Endothelial cell of umbilical vein (primary cell): ENCODE measurements at places on chromosomes 12 and 14.

DNA sequence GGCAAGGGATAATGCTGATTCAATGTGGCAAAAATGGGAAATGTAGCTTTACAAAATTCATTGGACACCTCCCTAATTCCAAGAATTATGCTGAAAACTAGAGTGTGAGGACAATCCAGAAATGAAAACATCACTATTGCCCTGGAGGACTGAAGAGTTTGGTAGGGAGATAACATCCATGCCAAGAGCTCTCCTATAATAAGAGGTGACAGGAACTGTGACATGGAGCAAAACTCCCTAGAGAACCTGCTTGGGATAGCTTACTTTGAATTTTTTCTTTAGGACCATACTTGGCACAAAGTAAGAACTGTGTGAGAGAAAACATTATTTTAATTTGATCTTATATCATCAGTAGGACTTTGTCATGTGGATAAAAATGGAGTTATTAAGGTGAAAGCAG, 48.9 kb downstream of the STON2 start:
- no peaks in the 10 kb centered on the region for H3K36me3 ChIP-seq
- H3K27ac ChIP-seq: no peak overlapping the region
- no peak overlapping the region for H3K4me3 ChIP-seq

GRCh38 chr12:132713123-132713522, 2.5 kb downstream of the PGAM5 start:
- no peaks in the 10 kb centered on the region for H3K27me3 ChIP-seq
- peaks cover 5% of the 10 kb centered on the region for H3K4me1 ChIP-seq
- H3K4me3 ChIP-seq: no peak overlapping the region
- DNase-seq: no peak

GRCh38 chr12:32595251-32595650, 83.8 kb upstream of the DNM1L start:
- H3K27me3 ChIP-seq: no peaks in the 10 kb centered on the region
- H3K4me1 ChIP-seq: peaks cover 11% of the 10 kb centered on the region
- no peak overlapping the region for H3K4me3 ChIP-seq
- no peak for DNase-seq
- no peak overlapping the region for H3K27ac ChIP-seq

- no peak for DNase-seq
- peaks cover 31% of the 10 kb centered on the region for H3K4me1 ChIP-seq
- no peaks in the 10 kb centered on the region for H3K36me3 ChIP-seq
- H3K27me3 ChIP-seq: no peaks in the 10 kb centered on the region
- H3K27ac ChIP-seq: no peak overlapping the region
These were observed 40.5 kb downstream of the PSMA6 start for GRCh38 chr14:35332517-35333263.
